Suppressor macrophage treated with lipopolysaccharide for 1 hour (primary cell): ENCODE measurements at places on chromosomes 16 and 17.

- no peak for DNase-seq
Observed at GRCh38 chr17:56289321-56289720, 136.0 kb downstream of the ANKFN1 start.

- no peak for DNase-seq
Observed at GRCh38 chr16:12063435-12063834, 86.9 kb downstream of the SNX29 start.

- DNase-seq = peak; percentile 97
Observed at GRCh38 chr17:1736348-1737281, 6.1 kb upstream of the SERPINF2 start.

- peak; percentile 41 for DNase-seq
Observed at GRCh38 chr17:50051082-50051576, 4.8 kb upstream of the ITGA3 start.

DNA sequence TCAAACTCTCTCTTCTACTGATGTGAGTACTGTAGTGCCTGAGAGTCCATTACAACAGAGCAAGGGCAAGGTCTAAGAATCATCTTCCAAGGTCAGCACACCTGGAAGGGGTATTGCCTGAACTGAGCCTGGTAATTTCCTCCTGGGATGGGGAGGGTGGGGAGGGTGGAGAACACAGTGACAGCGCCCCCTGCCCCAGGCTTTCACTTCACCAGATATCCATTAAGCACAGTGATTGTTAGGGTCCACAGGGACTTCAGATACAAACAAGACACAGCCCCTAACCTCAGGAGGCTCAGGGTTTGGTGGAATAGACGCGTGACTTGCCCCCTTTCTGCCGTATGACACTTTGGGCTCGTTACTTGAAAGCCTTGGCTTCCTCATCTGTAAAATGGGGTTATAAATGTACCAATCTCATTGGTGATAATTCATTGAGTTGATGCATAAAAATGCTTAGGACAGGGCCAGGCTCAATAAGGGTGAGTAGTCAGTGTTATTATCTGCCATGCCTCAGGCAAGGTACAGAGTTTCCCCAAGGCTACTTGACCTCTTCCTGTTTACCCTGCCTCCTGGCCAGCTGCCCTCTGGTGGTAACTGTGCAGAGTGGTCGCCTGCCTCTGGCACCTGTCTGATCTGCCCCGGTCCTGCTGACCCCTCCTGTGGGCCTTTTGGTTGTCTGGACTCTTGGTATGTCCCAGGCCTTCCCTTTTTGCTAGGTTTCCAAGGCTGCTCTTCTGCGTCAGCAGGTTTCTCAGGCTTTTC is 13.1 kb upstream of the BRD7 start:
- DNase-seq = no peak

DNA sequence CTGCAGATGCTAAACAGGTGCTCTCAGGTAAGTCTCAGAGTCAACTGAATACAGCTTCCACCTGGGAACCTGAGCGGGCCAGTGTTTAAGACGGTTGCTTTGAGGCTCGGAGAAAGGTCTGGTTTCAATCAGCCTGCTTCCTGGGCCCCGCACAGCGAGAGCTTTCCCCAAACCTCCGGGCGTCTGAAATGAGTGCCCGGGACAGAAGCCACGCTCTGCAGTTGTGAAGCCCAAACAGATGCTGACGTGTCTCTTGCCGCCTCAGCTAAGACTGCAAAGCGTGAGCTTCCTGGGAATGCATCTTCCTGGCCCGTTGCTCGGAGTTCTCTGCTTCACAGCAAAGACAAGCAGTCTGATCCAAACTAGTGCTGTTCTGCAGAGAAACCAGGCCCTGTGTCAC is 36.7 kb downstream of the PLXDC1 start:
- DNase-seq = no peak
